ENCODE measurements at places on chromosomes 11 and 22.
A peak's percentile ranks its signal among the peaks of the same experiment; 100 is the strongest.

DNA sequence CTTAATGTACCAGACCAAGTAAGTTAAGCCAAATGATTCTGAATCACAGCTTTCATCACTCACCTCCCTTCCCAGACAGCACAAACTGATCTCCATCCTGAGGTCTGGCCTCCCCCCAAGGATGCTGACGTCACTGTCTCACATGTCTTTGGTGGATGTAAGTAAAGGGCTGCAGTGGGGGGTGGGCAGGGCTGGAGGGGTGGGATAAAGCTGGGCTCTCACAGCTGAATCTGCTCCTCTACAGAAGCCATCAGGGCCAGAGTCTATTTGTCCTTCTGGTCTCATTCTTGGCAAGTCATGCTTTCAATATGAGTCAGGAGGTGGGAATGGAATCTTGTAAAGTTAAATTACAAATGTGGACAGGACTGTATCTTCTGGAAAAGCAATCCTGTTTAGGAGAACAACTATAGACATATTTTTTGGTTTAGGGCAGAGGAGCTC is 32.7 kb downstream of the P4HA3 start:
- no peak for DNase-seq

DNA sequence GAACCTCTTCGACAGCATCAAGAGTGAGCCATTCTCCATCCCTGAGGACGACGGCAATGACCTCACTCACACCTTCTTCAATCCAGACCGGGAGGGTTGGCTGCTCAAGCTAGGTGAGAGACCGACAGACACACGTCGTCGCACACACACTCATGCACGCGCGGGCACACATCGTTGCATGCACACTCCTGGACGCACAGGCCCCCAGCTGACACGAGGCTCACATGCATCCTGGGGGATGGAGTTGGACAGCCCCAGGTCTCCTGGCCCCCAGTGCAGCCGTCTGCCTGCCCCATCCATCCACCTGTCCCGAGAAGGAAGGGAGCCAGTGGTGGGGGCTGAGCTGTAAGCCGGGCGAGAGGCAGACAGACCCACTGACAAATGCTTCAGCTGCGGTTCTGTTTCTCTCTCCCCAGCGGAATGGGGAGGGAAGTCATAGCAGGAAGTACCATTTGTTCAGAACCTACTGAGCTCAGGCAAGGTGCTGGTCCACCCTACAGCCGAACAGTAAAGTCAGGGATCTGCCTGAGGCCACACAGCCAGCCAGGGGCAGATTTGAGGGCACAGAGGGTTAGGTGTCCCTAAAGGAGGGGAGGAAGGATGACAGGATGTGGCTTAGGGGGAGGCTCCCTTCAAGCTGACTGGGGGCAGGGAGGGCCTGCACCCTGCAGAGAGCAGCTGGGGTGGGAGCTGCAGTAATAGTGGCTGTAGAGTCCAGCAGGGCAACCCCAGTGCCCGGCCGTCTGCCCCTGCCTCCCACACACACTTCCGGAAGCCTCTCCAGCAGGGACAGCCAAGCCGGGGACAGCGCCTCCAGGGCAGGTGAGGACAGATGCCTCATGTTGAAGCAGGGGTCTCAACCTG is 27.1 kb downstream of the CYTH4 start:
- DNase-seq: no peak

DNA sequence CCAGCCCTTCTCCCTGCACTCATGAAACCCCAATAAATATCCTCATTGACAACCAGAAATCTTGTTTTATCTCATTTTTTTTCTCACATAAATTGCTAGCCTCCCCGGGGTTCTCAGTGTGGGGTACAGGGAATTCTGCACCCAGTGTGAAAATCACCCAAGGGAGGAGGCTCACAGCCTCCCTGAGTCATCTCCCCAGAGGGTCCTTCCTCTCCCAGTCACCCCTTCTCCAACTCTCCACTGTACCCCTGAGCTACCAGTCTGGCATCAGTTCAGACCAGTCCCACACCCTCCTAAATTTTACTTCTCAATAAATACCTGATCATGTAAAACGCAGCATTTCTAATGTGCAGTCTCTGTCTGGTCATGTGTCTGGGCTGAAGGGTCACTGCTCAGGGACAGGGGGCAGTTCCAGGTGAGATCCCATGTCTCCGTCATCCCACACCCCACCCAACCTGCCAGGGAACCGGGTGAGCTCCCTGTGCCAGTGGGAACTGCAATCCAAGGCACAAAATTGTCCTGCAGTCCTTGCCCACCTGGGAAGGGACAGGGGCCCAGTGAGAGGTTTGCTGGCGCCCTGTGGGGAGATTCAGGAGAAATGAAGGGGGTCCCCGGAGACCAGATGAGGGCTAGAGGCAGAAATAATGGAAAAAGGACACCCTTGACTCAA is 8.3 kb downstream of the IGLL5 start:
- no peak for DNase-seq

DNA sequence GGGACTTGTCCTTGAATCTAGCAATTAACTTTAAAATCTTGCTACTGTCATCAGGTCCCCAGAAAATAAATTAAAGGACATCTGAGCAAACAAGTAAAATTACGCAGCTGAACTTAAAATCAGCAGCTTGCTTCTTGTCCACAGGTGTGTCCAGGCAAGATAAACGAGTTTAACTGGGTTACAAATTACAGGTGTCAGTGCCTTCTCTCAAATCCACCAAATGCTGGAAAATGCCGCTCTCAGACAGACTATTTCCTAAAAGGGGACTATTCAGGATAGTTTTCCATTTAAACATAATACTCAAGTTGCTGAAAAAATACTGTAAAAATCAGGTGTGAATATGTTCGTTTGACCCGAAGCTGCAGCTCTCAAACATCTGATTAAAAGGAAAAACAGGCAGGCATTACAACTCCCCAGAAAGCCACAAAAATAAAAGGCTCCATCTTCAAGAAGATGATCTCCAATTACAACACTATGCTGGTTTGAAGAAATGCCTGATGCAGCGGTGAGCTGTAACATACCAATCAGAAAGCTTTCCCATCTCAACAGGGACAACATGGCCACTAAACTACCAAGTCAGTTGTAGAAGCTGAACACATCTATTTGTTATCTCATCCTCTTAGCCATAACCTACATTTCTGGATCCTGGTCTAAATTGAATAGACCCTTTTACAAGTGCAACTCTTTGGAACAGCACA is 82.1 kb downstream of the CADM1 start:
- DNase-seq: no peak

- no peak for DNase-seq
These were observed 8.9 kb upstream of the PRR5 start for GRCh38 chr22:44693145-44693544.

- no peak for DNase-seq
These were observed 250.1 kb downstream of the DDX10 start for GRCh38 chr11:108914981-108915380.

GRCh38 chr11:94417386-94417987 is 16.3 kb upstream of the GPR83 start:
- DNase-seq: no peak

GRCh38 chr11:65954771-65955170 is 6.8 kb upstream of the SART1 start:
- DNase-seq: no peak

DNA sequence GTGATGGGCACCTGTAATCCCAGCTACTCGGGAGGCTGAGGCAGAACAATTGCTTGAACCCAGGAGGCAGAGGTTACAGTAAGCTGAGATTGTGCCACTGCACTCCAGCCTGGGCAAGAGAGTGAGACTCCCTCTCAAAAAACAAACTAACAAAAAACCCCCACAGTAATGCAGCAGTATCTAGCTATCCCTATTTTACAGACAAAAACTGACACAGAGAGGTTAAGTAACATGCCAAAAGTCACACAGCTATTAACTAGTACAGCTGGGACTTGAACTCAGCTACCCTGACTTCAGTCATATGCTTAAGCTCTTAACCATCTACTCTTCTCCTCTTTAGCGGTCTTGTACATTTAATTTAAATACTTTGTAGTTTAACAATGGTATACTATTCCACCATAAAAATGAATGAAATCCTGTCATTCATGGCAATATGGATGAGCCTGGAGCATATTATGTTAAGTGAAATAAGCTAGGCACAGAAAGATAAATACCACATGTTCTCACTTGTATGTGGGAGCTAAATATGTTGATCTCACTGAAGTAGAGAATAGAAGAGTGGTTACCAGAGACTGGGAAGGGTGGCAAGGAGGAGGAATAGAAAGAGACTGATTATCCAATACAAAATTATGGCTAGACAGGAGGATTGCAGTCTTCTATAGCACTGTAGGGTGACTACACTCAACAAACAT is 82.8 kb downstream of the DENND5A start:
- no peak for DNase-seq

DNA sequence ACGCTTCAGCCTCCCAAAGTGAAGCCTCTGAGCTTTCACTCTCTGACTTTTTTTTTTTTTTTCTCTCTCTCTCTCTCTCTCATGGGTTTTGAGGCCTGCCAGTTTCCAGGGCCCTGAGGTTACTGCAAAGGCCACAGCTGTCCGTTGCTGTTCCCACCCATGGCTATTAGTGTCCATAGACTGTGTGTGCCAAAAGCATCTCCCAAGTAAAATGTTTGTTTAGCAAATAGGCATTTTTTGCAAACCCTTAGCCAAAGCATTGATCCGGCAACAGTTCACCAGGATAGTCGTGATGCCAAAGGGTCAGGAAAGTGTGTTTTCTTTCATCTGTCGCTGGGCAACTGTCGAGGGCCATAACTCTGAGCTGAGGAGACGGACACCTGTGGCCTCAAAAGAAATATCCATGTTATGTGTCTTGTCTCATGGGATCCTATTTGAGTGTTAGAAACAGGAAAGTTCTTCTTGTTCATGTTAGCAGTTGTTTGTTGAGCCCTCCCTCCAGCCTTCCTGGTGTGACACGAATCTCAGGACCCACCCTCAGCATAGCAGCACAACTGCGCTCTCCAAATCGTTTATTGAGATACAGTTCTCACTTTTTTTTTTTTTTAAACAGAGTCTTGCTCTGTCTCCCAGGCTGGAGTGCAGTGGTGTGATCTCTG is 18.4 kb downstream of the FADS2 start:
- DNase-seq: no peak

GRCh38 chr22:19176732-19177131 is 1.8 kb downstream of the SLC25A1 start:
- no peak for DNase-seq

DNA sequence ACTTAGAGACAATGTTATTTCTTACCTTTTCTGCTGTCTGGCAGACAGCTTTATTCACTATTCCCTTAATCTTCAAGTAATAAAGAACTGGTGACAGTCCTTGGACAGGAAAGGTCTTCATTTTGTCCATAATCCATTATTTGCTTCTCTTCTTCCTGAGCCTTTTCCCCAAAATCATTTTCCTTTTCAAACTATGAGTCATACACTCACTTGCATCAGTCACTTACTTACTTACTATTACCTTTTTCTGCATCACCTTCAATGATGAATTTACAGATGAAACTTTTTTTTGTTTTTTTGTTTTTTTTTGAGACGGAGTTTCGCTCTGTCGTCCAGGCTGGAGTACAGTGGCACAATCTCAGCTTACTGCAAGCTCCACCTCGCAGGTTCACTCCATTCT is 9.5 kb downstream of the METTL15 start:
- no peak for DNase-seq

DNA sequence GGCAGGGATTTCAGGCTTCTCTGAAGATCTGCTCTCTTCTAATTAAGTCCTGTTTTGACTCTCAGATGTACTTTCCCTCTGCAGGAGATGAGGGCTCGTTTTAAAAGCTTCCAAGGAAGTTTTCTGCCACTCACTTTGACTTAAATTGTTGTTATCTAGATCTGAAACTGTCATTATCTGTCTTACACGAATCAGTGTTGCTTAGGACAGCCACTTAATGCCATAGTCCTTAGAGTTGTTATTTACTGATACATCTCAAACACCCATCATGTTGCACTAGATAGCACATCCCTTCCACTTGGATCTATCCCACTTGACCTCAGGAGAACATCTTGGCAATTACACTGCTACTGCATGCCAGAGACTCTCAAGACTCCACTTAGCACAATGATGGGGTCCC is 86.9 kb upstream of the FAT3 start:
- DNase-seq: no peak

GRCh38 chr11:68127714-68128681 is 6.8 kb upstream of the CHKA start:
- no peak for DNase-seq

DNA sequence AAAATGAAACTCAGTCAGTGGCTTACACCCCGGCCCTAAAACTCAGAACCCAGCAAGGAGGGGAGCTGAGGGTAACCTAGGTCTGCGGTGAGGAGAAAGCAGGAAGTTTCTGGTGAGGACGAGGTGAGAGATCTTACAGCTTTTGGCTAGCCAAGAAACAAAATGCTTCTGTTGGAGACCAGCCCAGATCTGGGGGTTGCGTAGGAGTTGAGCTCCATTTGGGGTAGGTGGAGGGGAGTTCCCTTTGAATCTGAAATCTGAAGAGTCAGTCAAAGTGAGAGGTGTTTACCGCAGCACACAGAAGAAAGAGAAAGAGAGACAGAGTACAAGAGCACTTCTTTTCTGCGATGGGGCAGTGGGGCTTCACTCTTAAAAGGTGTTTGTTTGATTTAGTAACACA is 29.6 kb downstream of the EHF start:
- peak; percentile 56 for DNase-seq

DNA sequence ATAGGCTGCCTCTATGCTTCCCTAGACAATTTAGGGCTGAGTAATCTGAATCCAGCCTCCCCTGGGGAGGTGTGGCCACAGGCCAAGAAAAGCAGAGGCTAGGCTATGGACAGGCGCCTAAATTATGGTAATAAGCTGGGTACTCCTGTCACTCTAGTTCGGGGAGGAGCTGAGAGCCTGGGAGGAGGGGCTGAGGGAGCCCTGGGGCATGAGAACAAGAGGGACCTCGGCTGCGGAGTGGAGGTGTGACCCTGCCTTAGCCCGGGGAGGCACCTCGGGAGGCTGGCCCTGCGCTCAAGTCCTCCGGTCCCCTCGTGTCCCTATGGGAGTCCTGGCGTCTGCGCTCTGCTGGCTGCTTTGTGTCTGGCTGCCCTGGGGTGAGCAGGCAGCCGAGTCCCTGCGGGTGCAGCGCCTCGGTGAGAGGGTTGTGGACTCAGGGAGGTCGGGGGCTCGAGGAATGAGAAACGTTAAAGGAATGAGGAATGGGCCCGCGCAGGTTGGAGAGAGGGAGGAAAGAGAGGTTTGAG is at the start of gene OTOG:
Gene OTOG (plus strand): TSS at position 209 of the 527 bp plus-strand sequence. CDS start 114 bp downstream, at position 323.
- no peak for DNase-seq

Measured in stimulated activated CD8-positive, alpha-beta memory T cell treated with anti-CD3 and anti-CD28 coated beads, Interleukin-7, amount 100 ng/mL, for 24 hours (primary cell).